ENCODE measurements at places on chromosomes 12 and 14.

DNA sequence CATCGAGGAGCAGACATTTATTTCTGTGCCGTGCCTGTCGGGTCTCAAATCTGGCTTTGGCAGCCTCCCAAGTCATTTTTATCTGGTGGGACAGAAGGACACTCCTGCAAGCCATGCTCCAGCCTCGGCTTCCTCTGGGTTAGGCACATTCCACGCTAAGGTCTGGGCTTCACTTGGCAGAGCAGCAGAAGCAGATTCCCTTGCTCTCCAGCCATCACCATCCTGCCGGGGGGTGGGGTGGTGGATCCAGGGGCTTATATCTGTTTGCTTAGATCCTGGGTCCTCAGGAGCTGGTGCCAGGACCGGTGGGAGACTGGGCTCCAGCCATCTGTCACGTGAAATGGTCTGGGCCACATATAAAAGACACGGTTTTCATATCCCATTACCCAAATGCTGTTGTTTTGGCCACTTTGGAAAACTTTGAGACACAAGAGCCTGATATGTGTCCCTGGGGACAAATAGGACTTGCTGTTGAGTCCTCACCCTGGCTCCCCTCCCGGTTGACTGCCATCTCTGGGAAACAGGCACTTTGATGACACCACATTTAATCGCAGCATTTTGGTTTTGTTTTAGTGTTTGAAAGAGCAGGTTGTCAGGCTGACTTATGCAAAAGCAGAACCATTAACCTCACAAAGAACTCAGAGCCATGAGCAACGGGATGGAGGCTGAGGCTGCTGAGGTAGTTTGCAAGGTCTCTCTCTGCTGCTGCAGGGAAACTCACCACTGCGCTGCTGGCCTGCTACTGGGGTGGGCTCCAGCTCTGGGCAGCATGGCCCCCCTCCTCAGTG, 69.6 kb upstream of the PRMT8 start:
- DNase-seq, result no peak

DNA sequence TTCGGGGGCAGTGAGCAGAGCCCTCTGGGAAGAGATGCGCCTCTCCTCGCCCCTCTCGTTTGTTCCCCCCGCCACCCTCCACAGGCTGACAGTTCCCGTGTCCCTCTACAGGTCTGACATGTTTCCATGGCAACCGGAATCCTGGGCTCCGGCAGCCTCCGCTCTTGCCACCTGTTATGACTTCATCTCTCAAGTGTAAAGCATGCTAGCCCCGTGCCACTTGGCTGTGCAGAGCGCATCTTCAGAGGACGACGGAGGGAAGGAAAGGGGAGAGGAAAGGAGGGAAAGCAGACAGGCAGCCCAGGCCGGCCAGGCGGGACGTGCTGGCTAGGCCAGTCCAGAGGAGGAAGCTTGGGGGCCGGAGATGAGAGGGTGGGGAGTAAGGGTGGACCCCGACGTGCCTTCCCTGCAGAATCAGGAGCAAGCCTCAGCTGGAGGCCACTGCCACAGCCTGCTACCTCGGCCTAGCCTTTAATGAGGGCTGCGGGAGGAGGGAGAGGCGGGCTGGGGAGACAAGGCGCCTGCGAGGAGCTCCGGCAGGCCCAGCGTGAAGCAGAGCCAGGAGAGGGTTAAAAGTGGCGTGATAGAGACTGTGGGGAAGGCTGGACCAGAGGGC, 214.3 kb downstream of the DPF3 start:
- no peak for DNase-seq

DNA sequence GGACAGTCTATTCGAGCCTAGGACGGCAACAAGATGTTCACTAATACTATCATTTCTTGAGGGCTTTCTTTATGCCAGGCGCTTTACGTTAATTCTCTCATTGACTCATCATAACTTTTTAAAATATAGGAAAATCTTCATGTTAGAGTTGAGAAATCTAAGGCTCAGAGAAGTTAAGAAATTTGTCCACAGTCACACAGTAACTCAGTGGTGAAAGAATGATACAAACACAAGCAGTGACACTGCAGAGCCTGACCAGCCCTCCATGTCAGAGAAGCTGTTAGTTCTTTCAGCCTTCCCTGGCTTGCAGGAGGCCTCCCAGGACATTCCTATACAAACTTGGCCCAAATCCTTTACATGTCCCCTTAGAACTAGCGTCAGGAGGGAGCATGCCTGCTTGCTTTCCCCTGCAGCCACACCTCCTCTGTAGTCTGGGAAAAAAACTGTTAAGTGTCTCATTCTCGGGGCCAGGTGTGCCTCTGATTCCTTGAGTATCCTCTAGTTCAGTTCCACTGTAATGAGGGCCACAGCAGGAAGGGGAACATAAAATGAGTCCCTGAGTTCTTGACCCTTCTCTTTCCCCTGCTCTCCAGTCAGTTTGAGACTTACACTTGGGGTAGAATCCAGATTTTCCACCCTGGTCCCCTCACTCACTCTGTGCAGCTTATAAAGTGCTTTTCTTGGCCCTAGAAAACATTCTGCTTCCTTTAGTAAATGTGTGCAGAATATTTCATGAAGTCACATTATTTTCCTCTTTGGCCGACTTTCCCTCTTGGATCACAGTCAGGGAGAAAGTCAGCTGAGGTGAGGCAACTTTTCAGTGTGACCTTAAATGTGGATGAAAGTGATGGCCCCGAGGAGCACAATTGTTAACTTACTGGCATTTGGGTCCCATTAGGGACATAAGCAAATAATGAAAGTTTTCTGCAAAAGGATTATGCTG, 152.2 kb upstream of the HIF1A start:
- no peak for DNase-seq

DNA sequence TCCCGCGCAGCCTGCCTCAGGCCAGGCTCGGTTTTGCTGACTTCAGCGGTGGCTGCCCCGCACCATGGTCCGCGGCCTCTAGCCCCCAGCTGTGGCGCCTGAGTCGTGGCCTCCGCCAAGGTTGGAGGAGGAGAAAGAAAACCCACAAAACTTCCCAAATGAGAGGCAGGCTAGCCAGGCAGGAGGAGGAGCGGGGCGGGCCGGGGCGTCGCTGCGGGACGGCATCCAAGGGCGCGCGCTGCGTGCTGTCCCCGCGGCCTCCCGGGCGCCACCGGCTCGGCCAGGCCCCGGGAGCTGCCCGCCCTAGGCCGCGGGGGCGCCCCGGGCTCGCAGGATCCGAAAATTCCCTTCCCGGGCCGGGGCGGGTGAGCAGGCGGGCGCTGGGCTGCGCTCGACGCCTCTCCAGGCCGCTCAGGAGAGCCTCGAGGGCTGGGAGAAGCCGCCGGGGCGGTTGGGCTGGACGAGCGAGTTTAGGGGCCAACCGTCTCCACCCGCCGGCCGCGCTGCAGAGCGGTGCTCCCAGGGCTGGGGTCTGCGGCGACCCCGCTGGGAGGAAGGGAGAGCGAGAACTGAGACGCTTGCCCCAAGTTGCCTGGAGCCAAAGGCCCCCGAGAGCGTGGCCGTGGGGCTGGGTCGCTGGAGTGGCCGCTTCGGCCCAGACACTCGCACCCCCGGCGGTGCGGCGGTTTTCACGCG, at the start of gene EFS:
TSS of gene EFS (minus strand) at position 137 of the 696 bp plus-strand sequence. CDS start 147 bp downstream, outside the sequence.
- no peak for DNase-seq

- DNase-seq, result peak; percentile 45
Measured at GRCh38 chr12:4270016-4270830, 3.3 kb upstream of the CCND2 start.

GRCh38 chr12:124094188-124094587, 121.2 kb downstream of the ZNF664 start:
- no peak for DNase-seq

DNA sequence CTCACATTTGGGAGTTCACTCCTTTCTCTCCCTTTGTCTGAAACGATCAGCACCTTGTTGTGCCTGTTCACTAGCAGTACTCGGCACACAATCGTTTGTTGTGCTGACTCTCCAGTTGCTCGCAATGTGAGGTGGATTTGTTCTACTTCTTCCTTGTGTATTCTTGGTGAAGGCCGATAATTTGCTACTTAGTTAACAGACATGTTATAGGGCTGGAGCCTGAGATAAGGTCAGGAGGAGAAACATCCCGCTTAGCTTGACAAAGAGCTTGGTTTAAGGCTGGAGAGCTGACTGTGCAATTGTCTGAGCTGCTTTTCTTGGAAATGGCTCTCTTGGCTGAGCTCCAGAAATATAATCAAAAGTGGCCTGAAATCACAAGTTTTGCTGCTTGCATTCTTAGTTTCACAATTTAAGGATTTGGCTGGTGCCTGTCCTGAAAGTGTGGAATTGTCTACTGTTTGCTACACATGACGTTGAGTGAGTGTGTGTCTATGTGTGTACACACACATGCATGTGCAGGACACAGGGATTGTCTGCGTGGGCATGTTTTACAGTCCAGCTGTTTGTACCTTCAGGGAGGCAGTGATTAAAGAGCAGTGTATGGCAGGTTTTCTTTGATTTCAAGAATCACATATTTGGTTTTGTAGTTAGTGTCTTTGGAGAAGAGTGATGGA, 77.7 kb downstream of the ARF6 start:
- DNase-seq, result no peak

DNA sequence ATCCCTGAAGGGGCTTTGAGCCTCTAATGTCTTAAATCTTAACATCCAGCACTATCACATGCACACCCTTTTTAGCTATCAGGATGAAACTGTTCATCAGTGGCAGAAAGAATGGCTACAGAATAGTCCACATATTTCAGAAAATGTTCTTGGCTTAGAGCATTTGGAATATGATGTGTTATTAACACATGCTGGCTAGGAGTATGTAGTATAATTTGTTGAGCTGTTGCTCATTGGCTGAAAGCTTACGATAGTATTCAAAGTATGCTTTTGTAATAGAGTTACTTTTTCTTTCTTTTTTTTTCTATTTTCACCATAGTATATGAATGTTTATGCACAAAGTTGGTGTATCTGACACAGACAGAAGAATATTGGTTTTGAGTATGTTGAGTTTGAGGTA, 55.1 kb downstream of the MNAT1 start:
- no peak for DNase-seq

- DNase-seq, result no peak
Measured at GRCh38 chr14:79643132-79643531, 568.2 kb downstream of the DIO2 start.

- no peak for DNase-seq
Measured at GRCh38 chr14:58663494-58664111, 25.8 kb downstream of the DACT1 start.

GRCh38 chr14:35404449-35405303, at the start of gene NFKBIA:
Gene NFKBIA (minus strand): TSS chr14:35404749. CDS start chr14:35404644, 105 bp downstream.
- peak; percentile 98 for DNase-seq

DNA sequence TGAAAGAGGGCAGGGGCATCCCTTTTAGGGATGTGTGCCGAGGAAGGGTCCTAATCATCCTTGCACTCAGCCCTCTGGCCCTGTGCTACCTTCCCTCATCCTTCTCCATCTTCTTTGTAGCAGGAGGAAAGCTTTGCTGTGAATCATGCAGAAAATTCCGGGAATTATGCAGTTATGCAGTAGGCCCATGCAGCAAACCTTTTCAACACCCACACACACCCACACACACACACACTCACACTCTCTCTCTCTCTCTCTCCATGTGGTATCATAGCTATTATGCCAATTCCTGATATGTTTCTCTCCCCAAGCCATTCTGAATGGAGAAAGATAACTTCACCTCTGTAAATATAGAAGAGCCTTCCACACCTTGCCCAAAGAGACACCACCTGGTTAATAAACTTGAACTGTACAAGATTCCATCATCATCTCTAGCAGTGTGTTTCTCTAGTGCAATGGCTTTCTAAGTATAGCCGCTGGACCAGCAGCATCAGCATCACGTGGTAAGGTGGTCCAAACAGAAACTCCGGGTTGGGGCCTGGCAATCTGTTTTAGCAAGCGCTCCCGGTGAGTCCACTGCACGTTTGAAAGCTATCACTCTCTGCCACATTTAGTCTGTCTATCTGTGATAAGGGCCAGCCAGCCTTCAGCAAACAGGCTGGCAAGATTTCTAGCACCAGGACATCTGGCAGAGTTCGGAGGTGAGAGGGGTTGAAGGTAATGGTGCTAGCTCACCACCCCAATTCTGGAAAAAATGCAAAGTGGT, 57.6 kb downstream of the MDM2 start:
- DNase-seq, result no peak

DNA sequence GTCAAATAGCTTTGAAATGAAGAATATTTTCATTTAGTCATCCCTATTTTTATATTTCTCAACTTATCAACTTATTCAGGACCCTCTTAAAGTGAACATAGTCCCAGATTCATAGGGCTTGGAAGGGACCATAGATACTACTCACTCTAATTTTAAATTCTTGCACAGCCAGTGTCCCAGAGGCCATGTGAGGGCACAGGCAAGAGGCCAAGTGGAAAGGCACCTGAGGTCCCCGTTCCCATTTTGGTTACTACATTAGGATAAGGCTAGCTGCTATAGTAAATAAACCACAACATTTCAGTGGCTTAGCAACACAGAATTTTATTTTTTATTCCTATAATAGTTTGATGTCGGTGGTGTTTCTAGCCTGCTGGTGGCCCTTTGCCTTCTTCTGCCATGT, 227.8 kb downstream of the SPTSSA start:
- no peak for DNase-seq

GRCh38 chr12:68673788-68674187, 13.0 kb upstream of the NUP107 start:
- DNase-seq, result peak; percentile 60

GRCh38 chr12:62817556-62818271, 117.2 kb downstream of the PPM1H start:
- DNase-seq, result no peak
